ENCODE measurements at places on chromosomes 5 and 9. TPM values are rescaled to one million over a fixed set of nuclear protein-coding genes. Genes with fewer than 3 reads are reported as not detected.

The INSYN2B gene
- 10.8 TPM for total RNA-seq

The MRRF gene
- total RNA-seq, result 34.9 TPM

The NKD2 gene
- not detected for total RNA-seq

The JADE2 gene
- 20.3 TPM for total RNA-seq

The ARSI gene
- total RNA-seq, result 0.09 TPM

The TICAM2 gene
- total RNA-seq, result 1.5 TPM

All from endothelial cell of coronary artery (primary cell).